Thyroid gland (tissue), 4 donors: ENCODE measurements at places on chromosomes 16 and 17.
A peak's percentile ranks its signal among the peaks of the same experiment; 100 is the strongest.

DNA sequence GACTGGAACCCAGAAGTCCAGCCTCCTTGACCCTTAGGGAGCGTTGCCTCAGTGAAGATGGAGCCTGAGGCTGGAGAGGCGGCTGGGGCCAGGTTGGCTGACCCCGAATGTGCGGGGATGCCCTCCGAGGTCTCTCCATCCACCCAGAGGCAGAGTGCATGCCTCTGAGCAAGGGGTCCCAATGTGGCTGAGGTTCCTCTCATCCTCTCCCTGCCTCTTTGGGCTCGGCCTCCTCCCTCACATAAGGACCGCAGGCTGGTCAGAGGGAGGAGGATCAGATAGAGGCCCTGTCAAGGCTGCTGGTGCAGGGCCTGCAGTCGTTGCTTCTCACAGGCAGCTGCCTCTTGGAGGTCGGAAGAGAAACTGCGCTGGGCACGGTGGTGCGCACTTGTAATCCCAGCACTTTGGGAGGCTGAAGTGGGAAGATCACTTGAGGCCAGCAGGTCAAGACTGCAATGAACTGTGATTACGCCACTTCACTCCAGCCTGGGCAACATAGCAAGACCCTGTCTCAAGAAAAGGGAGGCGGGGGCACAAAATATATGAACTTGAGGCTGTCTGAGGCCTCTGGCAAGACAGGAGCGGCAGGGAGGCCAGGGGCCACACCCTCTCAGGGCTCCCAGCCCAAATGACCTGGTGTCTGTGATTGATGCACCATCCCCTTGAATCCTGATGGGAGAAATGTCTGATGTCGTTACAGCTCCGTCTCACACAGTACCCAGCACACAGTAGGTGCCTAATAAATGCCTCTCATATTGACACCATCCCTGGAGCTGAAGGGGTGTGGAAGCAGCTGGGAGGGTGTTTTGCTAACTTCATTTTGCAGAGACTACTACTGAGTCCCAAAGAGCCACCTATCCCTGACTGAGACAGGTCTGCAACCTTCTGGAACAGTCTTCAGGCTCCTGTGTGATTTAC is 220.1 kb upstream of the GSE1 start:
- DNase-seq, result no peak

- DNase-seq, result peak; percentile 58
Observed at GRCh38 chr17:41810659-41811548, 845 bp downstream of the P3H4 start.

DNA sequence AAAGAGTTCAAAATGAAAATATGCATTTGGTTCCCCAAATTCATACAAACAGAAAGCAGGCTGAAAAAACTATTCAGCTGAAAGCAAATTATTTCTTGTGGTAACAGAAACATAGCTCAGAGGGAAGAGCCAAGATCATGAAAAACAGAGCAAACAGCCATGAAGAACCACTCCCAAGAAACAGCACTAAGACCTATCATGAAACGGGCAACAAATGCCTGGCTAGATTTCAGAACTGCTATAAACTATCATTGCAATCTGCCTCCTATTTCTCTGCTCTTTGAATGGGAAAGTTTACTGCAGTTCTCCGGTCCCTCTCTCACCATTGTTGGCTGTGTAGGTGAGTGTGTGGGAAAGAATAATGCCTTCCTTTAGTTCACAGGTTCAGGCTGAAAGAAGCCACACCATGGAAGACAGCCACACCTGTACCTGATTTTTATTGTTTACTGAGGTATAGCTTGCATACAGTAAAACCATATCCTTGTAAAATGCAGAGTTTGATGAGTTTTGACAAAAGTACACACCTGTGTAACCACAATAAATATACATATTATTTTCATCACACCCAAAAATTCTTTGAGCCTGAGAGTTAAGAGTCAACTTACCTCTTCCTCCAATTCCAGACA is 48.2 kb downstream of the CEP112 start:
- no peak for DNase-seq

- no peak for DNase-seq
Observed at GRCh38 chr17:60491771-60492170, 34.3 kb downstream of the APPBP2 start.

DNA sequence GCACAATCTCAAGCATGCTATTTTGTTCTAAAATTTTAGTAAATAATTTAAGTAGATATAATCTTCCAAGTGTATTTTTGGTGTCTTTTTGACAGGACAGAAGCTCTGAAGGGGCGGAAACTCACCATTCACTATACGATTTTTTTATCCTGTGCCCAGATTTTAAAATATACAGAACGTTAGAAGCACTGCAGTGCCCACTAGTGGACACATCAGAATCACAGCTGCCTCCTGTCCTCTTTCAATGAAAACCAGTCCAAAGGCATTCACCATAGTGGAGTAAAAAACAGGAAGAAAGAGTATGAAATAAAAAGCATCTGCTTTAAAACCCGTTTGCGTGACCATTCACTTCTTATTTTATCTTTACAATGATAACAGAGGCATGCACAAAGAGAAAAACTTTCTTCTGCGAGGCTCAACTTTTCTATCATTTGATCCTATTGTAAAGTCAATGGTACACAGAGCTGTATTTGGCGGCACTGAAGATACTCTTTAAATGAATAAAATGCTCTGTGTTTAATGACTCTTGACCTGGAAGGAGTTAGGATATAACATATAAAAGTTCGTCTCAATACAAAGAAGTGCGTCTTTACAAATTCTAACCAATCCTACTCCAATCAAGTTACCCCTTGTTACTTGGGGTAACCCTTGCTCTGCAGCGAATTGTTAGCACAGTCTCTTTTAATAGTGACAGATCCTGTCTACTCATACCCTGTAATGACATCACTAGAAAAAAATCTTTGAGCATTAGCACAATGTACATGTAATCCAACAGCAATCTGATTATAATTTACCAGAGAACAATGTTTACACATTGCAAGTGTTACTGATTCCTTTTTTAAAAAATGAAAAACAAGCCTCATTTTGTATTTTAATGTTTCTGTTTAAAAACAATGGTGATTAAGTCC is 339.8 kb upstream of the PSMD7 start:
- peak; percentile 59 for DNase-seq

DNA sequence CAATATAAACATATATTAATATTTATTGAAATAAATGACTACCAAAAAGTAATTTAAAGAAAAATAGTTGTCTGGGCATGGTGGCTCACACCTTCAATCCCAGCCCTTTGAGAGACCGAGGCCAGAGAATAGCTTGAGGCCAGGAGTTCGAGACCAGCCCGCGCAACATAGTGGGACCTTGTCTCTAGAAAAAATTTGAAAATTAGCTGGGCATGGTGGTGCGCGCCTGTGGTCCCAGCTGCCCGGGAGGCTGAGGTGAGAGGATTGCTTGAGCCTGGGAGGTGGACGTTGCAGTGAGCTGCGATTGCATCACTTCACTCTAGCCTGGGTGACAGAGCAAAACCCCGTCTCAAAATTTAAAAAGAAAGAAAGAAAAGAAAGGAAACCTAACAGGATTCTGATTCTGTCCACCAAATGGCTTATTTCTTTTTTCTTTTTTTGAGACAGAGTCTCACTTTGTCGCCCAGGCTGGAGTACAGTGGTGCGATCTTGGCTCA is 3.4 kb upstream of the BPTF start:
- no peak for DNase-seq

GRCh38 chr17:44909681-44910144 is 5.6 kb downstream of the GFAP start:
- no peak for DNase-seq

GRCh38 chr16:21239646-21240045 is 6.1 kb downstream of the ANKS4B start:
- DNase-seq, result no peak

DNA sequence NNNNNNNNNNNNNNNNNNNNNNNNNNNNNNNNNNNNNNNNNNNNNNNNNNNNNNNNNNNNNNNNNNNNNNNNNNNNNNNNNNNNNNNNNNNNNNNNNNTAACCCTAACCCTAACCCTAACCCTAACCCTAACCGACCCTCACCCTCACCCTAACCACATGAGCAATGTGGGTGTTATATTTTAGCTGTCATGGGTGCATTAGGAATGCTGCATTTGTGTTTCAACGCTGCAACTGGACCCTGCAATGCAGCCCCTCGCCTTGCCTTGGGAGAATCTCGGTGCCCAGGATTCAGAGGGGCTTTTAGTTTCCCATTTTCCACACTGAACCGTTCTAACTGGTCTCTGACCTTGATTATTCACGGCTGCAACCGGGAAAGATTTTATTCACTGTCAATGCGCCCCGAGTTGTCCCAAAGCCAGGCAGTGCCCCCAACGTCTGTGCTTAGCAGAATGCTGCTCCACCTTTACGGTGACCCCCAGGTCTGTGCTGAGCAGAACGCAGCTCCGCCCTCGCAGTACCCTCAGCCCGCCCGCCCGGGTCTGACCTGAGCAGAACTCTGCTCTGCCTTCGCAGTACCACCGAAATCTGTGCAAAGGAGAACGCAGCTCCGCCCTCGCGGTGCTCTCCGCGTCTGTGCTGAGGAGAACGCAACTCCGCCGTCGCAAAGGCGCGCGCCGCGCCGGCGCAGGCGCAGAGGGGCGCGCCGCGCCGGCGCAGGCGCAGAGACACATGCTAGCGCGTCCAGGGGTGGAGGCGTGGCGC is 43.3 kb downstream of the POLR3K start:
- DNase-seq, result no peak

- no peak for DNase-seq
Observed at GRCh38 chr17:6528557-6528956, 27.8 kb downstream of the PITPNM3 start.
